ENCODE measurements at places on chromosomes 7 and 10. TPM values are rescaled to one million over a fixed set of nuclear protein-coding genes. Genes with fewer than 3 reads are reported as not detected.

Gene TAS2R4
- total RNA-seq: 0.12 TPM

Gene OR9A4
- not detected for total RNA-seq

Gene MYOZ1
- total RNA-seq: 0.12 TPM

Gene PRPS1L1
- total RNA-seq: not detected

Gene ENTPD1
- 0.49 TPM for total RNA-seq

Gene NAT16
- not detected for total RNA-seq

Gene GIMAP2
- 2.9 TPM for total RNA-seq

Gene LLCFC1
- not detected for total RNA-seq

Gene C10orf105
- total RNA-seq: not detected

Gene STEAP2
- 25.8 TPM for total RNA-seq

Gene LRRC17
- total RNA-seq: 229 TPM

Gene ZNF503
- total RNA-seq: 31.3 TPM

Gene HNRNPA2B1
- total RNA-seq: 94.3 TPM

Gene CFAP46
- 0.69 TPM for total RNA-seq

Gene RGS10
- 67.6 TPM for total RNA-seq

Gene HTR7
- 0.59 TPM for total RNA-seq

Gene THNSL1
- 4.1 TPM for total RNA-seq

Gene ERVW-1
- not detected for total RNA-seq

Gene DGKI
- 1.1 TPM for total RNA-seq

Gene SLC29A3
- 3.0 TPM for total RNA-seq

Gene CDK1
- total RNA-seq: 5.2 TPM

Gene KAZALD1
- total RNA-seq: 23.5 TPM

Gene FEZF1
- total RNA-seq: not detected

Gene TRIM56
- 12.6 TPM for total RNA-seq

Gene LRIT1
- not detected for total RNA-seq

Gene GPR85
- total RNA-seq: 0.39 TPM

Gene MMP21
- total RNA-seq: 0.15 TPM

Gene OLAH
- not detected for total RNA-seq

Gene GFRA1
- total RNA-seq: 0.68 TPM

Gene PRKCQ
- total RNA-seq: not detected

Gene MARVELD1
- 42.2 TPM for total RNA-seq

Gene PLAC9
- total RNA-seq: 116 TPM

Gene SHTN1
- total RNA-seq: 2.4 TPM

Gene AQP1
- total RNA-seq: 3.8 TPM

Gene IFIT1B
- total RNA-seq: not detected

Gene ACBD7
- total RNA-seq: 2.2 TPM

Gene TMEM106B
- 66.0 TPM for total RNA-seq

Gene PILRA
- not detected for total RNA-seq

Data from cardiac ventricle fibroblast (primary cell).